Activated gamma-delta T cell treated with anti-CD3 and anti-CD28 coated beads, Interleukin-2, amount 50 U/mL, for 16 hours (primary cell): ENCODE measurements at places on chromosomes 12 and 14.

DNA sequence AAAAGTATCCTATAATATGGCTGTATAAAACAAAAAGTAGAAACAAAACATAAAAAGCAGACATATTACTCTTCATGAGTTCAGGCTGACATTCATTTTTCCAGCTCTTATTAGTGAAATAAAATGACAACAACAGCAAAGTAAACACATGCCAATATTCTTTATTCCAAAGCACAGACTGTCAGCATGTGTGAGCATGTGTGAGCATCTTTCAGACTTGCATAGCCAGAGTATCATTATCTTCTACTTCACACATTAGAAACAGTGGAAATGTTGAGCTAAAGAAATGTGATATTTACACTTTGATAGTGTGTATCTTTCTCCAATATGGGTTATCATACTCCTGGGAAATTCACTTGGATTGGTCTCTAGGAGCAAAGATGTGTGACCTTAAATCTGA lies 476.6 kb upstream of the TMEM132C start:
- DNase-seq, result no peak

- no peak for DNase-seq
Observed at GRCh38 chr12:102421802-102422583, 58.4 kb downstream of the IGF1 start.

DNA sequence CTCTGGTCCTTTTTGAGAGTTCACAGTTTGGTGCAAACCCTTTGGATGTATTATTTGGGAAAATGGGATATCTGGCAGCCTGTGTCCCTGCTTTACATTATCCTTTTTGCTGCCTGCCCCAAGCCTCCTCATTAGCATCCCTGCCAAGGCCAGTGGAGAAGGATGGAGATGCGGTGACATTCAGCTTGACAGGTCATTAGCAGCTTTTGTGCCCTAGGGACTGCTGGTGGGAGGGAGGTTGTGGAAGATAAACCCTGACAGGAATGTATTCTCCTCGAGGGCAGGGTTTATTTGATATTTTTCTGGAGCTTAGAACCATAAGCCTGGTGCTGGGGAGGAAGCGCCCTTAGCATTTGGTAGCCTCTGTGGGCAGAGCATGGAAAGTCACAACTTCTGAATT lies 49.3 kb downstream of the PTPN11 start:
- no peak for DNase-seq

DNA sequence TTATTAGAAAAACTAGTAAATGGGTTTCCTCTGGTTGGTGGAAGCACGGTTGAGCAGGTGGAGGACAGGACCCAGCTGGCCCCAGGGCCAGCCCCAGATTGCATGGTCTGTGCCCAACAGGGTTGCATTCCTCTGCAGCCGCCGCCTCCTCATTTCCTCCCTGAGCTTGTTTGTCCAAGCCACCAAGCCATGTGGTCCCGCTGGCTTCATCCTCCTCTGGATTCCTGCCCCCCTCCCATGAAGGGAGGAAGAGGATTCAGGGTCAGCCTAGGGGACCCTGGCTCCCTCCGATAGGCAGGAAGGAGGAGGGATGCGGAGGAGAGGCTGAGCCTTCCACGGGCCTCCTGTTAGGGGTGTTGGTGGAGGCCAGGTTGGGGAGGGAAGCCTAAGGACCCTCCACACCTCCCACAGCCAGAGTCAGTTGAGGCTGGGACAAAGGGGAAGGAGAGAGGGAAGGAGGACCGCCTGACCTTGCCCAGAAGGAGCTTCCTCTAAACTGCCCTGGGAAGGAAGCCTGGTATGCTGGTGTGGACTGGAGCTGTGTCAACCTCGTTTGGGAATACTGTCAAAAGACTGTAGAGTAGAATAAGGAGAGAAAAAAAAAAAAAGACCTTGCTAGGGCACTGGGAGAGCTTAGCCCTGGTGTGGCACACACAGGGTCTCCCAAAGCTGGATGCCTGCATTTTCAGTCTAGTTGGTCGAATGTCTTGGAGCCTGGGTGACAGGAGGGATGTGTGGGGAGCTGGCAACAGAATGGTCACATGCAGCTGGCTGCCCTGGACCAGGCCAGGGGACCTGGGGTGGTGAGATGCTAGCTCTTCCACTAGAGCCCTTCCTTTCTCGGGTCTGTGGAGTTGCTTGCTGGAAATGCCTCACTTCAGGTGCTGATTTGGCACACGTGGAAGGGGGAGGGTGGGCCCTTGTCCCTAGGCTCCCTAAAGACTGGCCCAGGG lies 42.4 kb downstream of the PLEKHG3 start:
- no peak for DNase-seq

DNA sequence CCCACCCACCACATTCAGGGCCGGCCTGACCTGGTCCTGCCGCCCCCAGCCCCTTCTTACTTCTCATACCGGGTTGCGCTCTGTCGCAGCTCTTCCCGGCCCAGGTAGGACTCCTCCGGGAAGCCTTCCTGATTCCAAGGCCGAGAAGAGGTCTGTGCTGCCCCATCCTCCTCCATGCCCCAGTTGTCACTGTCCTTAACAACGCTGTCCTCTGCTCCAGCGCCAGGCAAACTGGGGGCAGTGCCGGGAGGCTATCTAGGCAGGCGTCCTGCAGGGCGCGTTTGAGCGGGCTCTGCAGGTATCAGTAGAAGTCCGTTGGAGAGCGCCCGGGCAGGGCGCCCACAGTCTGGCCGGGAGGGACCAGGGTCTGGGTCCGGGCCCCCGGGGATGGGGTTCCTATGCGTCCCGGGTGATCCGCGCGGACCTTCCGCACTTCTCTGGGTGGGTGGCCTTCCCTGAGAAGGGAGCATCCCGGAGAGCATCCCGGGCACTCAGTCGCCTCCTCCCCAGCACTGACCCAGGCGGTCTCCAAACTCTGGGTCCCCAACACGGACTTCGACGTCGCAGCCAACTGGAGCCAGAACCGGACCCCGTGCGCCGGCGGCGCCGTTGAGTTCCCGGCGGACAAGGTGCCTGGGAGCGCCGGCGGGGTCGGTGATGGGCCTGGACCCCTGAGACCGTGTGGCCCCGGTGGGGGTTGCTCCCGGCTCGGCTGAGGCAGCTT lies 900 bp downstream of the AMN start:
- no peak for DNase-seq

- DNase-seq, result no peak
Observed at GRCh38 chr14:61547186-61548069, 147.9 kb upstream of the HIF1A start.

DNA sequence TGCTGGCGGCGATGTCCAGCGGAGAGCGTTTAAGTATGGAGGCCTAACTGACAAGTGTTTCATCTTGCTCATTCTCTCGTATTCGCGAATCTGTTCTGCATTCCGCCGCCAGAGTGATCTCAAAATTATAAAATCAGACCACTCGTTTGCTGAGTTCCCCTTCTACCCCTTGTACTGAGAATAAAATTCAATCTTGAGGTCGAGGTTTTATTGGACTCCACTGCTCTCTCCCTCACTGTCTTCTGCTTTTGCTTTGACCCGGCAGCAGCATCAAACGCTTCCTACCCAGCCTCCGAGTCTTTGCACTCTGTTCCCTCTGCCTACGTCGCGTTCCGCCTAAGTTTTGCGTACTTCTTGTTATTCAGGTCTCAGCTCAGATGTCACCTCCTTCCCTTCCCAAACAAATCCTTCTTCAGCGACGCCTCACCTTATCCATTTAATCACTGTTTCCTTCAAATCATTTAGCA lies 462 bp downstream of the KNTC1 start:
- peak; percentile 13 for DNase-seq

DNA sequence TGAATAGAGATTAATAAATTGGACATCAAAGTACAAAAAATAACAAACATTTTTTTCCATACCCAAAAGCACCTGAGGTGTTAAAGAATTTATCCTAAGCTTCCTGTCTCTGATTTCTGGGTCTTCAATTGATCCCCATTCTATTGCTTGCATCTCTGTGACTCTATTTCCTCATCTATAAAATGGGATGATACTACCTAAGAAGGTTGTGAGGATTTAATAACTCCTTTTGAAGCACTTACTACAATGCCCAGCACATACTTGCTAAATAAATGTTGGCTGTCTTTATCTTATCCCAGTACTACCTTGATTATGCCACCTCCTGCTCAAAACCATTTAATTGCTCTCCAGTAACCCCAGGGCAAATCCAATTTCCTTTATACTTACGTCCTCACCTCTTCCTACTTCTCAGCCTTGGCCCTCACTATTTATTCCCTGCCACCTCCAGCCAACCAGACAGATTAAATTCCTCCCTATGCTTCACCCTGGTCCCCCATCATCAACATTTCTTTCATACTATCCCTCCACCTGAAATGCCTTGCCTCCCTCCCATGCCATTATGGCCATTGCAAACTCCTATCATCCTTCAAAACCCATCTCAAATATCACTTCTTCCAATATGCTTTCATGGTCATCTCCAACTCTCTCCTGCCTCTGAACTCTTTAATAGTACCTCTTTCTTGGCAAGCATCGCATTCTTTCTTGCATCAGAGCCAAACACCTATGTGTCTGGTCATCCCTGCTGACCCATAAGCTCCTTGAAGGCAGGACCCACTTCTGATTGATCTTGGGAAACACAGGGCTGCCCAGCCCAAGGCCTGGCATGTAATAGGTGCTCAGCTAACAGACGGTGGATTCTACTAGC lies 7.9 kb upstream of the ASIC1 start:
- DNase-seq, result no peak
